ENCODE measurements at places on chromosomes 16 and 17.

DNA sequence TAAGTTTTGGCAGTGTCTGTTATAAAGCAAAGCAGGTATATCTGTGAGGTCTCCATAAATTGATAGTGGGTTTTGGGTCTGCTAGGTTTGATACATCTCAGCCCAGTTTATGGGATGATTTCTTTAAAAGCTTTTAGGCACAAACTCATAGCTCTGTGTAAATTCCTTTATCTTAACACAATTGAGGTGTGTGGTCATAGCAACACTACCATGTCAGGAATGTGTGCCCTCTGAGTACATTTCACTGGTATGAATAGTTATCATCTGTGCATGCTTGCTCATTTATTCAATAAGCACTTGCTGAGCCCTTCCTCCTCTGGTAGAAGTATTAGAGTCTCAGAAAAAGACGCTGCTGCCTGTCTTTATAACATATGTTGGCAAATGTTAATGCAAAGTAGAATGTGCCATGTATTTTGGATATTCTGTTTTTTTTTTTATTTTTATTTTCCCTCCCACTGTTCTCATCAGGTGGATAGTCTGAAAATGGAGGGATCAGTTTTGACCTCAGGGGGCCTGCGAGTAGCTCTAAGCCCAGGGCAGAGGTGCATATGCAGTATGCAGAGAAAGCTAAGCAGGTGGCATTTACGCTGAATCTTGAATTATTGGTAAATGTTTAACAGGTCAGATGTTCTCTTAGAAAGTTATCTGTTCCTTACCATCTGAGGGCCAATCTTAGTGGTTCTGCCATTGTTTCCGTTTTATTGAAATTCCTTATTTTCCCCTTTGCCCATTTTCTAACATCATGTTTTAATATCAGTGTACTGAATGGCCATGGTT lies 90.7 kb downstream of the WNT3 start:
- DNase-seq: no peak

GRCh38 chr17:76736349-76737081 lies 616 bp downstream of the SRSF2 start:
- peak; percentile 85 for DNase-seq

GRCh38 chr17:28950017-28950751 lies 1.1 kb downstream of the PHF12 start:
- peak; percentile 50 for DNase-seq

DNA sequence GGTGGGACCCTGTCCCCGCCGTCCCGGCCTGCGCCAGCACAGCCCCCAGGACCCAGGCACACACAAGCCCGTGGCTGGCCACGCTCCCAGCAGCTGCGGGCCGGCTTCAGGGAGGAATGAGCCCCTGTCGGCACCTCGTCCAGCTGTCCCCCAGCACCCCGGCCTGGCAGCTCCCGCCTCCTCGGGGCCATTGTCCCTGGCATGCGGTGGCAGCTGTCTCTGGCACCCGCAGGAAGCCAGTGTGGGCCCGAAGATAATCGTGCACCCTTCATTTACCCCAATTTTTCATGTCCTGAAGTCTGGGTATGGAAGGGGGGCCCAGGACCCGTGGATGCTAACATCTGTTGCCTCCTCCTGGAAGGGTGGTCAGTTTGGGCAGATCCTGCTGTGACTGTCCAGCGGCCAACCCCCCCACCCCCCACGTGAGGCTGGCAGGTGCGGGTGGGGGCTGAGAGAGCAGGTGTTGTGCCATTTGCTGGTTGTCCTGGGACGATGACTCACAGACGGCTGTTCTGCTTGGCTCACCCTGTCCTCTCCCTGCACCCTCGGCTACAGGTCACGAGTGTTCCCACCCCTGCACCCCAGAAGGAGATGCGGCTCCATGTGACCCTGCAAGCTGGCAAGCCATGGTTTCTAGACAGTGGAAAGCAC lies 4.0 kb upstream of the LMF1 start:
- peak; percentile 72 for DNase-seq

- DNase-seq: no peak
These were observed 3.3 kb downstream of the TMEM94 start for GRCh38 chr17:75459590-75460267.

DNA sequence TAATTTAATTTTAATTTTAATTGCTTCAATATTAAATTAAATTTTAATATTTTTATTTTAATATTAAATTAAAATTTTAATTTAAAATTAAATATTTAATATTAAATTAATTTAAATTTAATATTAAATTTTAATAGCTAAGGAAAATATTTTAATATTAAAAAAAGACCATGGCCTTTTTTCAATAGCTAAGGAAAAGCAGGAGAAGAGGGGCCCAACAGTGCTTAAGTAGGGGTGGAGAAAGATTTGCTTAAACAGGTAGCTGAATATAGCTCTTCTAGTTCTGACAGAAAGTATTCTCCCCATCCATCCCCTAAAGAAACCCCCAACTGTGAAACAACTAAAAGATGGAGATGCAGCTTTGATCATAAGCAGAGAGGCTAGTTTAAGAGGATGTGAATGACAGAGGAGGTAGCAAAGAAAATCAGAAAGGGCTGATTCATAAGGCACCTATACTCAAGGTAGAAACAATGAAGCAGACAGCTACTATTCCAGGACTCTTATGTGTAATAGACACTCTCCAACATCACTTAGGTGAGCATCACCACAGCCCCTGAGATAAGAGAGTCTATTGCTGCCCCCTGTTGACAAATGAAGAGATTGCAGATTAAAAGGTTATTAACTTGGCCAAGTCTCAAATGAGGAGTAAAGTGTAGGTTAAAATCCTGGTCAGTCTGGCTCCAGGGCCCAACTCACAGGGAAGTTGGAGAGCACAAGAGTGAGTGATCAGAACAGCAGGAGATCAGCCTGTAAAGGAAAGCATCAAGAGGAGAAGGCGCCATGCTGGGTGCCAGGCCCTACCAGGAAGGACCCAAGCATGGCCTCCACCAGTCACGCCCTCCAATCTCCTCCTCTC lies 7.8 kb upstream of the RNASEK start:
- DNase-seq: peak; percentile 94

GRCh38 chr17:48483004-48483403 lies 47.8 kb downstream of the HOXB1 start:
- no peak for DNase-seq

DNA sequence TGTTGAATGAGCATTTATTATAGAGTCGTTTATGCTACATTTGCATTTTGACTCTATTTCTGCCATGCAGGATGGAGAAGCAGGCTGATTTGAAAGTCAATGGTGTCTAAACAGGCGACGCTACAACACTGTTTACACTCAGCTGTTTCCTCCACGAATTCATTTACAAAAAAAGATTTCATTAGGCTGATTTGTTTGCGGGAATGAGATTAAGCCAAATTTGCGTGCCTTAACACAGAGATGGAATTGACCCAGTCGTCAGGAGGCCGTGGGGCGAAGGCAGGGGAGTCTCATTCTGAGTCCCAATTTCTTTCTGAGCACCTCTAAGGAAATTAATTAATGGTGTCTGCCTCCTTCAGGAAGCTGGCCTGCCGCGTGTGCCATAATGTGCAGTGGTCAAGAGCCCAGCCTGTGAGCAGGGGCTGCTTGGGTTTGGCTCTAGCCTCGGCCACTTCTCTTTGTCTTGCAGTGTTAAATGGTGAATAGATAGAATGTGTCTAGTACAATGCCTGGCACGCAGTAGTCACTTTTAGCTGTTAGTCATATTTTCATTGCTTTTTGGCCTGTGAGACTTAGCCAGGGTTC lies 88.6 kb upstream of the NKD1 start:
- DNase-seq: no peak

DNA sequence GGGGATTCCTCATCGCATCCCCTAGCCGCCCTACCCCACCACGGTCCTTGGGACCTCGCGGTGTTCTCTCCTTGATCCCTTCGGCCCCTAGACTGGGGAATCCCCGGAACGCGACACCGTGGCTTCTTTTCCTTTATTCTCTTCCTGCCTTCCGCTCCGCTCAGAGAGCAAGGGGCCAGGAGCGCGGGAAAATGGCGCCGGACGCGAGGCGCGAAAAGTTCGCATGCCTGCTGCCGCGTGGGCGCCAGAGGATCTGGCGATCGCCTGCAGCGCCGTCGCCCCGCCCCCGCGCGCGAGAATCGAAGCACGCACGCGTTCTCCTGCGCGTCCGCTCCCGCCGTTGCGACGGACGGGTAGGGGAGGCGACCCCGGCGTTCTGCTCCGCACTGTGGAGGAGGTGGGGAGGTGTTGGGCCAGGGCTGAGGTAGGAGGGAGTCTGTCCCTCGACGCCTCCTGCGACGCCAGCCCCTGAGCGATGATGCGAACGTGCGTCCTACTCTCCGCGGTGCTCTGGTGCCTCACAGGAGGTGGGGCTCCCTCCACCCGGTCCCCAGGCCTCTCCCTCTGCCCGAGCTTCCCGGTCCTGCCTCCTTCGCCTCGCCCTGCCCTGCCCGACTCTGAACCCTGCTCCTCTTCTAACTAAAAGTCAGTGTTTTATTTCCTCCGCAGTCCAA lies at the start of gene ZPBP2:
Gene ZPBP2 (plus strand): TSS at position 323 of the 674 bp plus-strand sequence. CDS start 153 bp downstream, at position 476.
- DNase-seq: no peak

- DNase-seq: no peak
These were observed 271.1 kb upstream of the CDH11 start for GRCh38 chr16:65392806-65393565.

- peak; percentile 63 for DNase-seq
These were observed 47.5 kb downstream of the ADCY7 start for GRCh38 chr16:50313596-50314478.

DNA sequence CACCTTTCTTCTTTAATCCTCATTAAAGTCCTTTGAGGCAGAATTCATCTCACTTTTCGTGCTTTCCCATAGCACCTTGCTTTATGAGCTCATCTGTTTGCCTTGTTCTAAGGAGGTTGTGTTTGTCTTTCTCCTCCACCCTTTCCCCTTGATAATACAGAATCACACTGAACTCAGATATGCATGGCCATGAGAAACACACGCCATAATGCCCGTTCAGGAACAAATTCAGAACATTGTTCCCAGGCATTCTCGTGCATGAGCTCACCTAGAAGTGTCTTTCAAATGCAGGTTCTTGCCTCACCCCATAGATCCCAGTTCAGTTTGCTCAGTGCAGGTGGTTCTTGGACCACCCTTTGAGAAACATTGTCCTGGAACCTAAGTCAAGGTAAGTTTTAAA lies 71.1 kb downstream of the TMEM114 start:
- peak; percentile 64 for DNase-seq

DNA sequence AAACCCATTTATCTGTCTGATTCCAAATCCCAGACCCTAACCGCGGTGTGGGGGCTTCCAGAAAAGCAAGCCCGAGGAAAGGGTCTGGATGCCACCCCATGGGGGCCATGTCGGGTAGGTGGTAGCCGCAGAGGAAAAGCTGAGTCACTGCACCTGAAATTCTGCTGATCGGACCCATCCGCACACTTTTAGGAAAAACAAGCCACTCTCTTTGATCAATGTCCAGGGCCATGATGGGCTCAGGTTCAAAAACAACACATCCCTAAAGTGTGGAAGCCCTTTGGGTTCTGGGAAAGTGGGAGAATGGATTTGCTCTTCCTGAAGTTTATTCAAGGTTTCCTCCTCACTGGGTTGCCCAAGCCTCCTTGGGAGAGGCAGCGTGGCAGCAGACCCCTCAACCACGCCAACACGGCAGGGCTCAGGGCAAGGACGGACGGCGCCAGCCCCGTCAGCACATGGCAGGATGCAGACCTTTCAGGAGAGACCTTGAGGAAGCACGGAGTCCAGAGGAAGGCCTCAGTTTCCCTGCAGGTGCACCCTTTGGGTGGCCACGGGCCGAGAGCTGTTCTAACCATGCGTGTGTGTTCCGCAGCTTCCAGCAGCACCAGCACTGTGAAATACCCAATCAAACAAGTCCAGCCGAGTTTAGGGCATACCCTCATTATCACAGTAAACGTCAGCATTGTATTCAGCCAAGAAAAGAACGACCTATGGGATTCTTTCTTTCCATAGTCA lies 367.0 kb downstream of the FOXL1 start:
- DNase-seq: no peak

GRCh38 chr17:76683011-76683755 lies 27.6 kb downstream of the MXRA7 start:
- no peak for DNase-seq

DNA sequence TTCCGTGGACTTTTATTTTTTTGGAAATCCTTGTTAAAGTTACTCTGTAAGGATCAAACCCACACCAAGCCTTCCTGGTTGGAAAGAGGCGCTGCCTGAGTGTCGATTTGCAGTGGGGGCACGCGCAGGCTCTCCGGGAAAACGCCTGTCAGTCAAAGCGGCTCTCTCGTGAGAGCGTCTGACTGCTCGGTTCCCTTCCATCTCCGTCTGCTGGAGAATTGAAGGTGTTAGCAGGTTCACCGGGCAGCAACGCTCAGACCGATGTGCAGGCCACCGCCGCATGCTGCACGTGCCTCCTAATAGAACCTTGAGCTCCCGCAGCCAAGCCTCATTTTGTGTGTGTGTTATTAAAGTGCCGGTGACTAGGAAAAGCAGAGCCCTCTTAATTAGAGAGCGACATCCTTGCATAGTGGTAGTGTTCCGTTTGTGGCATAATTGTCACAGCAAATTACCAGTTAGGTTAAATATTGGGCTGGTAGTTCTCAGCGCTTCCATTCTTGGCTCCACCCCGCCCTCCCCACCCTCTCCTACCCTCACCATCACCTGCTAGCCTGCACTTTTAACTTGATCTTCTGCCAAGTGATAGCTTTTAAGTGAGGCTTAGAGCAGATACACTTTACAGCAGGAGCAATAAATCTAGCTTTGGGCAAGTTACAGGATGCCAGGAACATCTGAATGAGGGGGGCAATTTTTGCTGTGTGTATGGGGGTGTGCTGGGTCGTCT lies 75.5 kb downstream of the RPA1 start:
- DNase-seq: peak; percentile 66

DNA sequence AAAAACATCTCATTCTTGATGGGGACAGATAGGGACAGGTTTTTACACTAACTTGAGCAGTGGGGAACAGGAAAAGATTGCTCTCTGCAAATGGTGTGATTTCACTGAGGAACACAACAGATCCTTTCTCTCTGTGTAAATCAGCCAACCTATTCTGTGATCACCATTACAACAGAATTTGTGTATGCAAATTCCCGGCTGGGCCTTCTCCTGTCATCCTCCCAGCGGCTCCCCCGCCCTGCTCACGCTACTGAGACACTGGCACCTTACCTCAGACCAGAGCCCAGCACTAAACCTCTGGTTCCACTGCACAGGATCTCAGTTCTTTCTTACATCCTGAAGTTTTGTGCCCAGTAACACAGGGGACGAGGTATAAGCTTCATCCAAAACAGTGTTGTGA lies 97.0 kb upstream of the FA2H start:
- DNase-seq: no peak

DNA sequence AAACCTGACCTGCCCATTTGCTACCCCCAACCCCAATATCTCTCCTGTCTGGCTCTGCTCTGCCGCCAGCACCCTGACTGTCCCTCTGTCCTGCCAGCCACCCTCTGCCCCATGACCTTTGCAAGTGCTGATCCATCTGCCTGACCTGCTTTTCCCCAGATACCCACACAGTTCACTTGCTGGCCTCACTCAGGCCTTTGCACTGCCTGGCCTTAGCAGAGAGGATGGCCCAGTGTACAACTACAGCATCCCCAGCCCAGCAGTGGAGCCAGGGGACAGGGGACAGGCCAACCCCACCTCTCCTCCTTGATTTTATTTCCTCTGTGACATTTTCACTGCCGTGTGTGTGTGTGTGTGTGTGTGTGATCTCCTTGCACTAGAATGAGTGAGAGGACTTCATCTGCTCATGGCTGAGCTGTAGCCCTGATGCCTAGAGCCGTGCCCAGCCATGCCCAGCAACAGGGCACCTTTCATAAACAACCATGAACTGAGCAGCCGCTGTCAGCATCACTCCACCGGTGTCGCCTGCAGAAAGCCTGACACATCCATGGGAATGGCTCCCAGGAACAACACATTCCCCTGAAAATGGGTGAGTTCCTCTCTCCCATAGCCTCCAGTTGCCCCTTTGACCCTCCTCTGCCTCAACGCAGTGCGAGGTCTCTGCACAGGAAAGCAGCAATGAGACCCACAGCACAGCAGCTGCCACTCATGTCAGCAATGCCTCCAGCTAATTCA lies 36.0 kb upstream of the RBFOX3 start:
- no peak for DNase-seq

- peak; percentile 30 for DNase-seq
These were observed 28.0 kb downstream of the LLGL2 start for GRCh38 chr17:75553295-75554110.
